ENCODE measurements at places on chromosomes 1 and 21.

GRCh38 chr1:158506369-158506987, 34.5 kb downstream of the OR10R2 start:
- peak; percentile 60 for DNase-seq

GRCh38 chr1:38038861-38039260, 7.7 kb downstream of the POU3F1 start:
- DNase-seq = no peak

GRCh38 chr1:209577346-209577745, 6.2 kb upstream of the CAMK1G start:
- DNase-seq = no peak

- no peak for DNase-seq
Measured at GRCh38 chr1:209586221-209586740, 2.8 kb downstream of the CAMK1G start.

- no peak for DNase-seq
Measured at GRCh38 chr1:77048615-77049005, 170.6 kb downstream of the PIGK start.

DNA sequence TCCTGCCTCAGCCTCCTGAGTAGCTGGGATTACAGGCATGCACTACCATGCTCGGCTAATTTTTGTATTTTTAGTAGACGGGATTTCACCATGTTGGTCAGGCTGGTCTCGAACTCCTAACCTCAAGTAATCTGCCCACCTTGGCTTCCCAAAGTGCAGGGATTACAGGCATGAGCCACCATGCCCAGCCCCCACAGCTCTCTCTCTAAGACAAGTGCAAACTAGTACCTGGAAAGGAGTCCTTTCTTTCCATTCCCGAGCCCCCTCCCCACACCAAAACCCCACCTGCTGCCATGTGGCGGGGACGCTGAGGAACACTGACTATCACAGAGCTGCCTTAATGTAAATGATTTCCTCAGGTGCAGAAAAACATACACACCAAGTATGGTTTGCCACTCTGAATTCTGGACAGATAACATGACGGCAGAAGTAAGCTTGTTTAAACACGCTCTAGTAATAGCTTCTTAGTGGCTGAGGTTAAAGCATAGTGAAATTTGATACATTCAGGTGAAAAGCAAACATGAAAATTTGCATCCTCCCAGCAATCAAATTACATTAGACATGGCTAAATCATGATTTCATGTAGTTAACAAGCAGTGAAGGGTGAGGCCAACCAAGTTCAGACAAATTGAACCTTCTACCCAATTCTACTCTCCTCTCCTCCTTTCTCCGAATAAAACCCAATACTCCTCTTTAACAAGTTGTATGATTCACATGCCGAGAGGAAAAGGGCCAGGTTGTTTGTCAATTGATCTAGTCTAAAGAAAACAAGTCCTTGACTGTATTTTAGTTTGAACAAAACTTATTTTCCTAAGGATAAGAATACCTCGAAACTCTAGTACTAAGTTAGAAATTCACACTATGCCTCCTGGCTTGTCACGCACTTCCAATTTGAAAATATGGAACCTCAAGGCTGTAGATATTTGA, 19.8 kb downstream of the ERRFI1 start:
- DNase-seq = no peak

- peak; percentile 79 for DNase-seq
Measured at GRCh38 chr1:219373616-219373935, 199.9 kb downstream of the LYPLAL1 start.

DNA sequence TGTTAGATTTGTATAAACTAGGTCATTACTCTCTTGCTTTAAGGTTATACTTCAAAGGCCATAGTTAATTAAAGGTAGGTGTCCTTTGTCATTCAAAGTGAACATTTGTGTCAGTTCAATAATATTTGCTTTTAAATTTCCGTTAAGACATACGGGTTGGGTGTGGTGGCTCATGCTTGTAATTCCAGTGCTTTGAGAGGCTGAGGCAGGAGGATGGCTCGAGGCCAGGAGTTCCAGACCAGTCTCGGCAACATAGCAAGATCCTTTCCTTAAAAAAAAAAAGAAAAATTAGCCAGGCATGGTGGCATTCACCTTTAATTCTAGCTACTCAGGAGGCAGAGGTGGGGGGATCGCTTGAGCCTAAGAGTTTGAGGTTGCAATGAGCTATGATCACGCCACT, 80.4 kb downstream of the KIF26B start:
- DNase-seq = no peak

- DNase-seq = no peak
Measured at GRCh38 chr21:33395891-33396331, 7.3 kb upstream of the IFNGR2 start.

DNA sequence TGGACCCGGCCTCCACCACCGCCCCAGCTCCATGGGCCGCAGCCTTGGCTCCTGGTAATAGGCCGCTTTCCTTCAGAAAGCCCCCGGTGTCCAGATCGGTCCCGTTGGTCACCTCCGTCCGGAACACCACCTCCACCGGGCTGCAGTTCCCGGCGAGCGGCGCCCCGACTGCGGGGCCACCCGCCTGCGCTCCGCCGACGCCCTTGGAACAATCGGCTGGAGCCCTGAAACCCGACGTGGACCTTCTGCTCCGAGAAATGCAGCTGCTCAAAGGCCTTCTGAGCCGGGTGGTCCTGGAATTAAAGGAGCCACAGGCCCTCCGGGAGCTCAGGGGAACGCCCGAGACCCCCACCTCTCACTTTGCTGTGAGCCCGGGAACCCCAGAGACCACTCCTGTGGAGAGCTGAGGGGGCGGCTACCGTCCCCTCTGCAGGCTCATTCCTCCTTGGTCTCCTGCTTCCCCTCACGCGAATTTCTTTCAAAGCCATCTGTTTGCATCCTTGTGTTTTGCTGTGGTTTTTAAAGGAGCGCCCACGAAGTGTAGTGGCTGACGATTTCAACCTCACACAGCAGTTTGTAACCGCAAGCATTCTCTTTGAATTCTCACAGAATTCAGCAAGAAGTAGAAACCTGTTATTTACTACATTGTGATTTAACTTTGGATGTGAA, 6.0 kb downstream of the FCRLB start:
- DNase-seq = no peak

DNA sequence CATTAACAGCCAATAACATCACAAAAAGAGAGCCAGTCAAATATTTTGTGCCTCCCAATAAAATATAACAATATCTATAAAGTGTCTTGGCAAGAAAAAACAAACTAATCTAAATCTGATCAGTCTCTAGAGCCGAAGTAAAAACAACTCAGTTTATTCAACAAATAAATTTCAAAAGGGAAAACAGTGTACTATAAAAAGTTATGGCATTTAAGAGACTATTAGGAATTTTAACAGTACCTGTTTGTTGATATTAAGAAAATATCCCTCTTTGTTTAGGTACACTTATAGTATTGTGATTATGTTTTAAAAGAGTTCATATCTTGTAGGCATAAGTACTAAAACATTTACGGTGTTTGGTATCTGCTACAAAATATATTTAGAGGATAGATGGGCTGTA, 36.6 kb upstream of the C1orf53 start:
- no peak for DNase-seq

DNA sequence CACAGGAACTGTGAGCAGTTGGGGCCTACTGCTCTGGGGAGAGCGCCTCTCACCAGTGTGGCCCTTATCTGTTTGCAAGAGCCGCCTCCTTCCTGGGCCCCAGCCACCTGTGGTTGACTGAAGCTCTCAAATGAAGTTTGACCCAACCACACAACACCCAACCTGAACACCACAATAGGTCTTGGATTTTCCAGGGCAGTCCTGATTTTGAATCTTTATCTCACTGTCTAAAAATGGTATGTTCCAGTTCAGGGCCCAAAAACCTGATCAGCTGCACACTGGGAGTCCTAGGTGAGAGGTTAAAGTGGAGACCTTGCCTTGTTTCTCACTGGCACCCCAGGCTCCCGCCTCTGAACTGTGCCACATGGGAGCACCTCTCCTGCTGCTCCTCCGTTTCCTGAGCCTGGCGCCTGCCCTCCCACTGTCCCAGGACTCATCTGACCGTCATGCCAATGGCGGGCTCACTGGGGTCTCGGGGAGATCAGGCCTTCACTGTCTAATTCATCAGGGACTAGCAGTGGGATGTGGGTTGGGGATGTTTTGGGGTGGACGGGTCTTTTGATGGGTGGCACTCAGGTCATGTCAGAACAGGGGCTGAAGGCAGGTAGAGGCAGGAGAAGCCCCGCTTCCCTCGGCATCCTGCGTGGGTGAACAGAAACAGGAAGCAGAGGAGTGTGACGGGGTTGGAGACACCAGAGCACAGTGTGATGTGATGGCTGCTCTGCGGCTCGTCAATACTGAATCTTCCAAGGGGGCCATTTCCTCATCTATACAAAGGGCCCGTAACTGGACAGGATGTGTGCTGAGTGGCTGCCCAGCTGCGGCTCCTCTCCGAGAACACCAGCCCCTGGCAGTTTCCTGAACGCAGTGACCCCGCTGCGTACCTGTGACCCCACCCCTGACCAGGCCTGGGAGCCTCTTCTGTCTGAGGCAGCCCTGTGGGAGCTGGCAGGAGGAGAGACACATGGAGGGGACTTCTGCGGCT, 59.6 kb upstream of the ITPKB start:
- no peak for DNase-seq

DNA sequence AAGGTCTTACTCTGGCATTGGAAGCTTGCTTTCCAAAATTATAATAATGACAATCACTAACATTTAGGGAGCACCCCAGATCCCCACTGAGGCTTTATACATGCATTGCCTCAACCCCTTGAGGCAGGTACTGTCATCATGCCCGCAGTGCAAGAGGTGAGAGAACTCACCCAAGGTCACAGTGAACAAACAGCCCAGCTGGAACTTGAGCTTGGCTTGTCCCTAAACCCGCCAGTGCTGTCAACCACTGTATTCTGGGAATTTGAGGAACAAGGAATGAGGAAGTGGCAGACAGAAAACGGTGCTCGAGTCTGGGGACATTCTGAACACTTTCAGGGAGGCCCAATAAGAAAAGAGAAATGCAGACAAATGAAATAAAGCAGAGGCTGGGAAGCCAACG, 34.6 kb upstream of the TLR5 start:
- no peak for DNase-seq

- DNase-seq = no peak
Measured at GRCh38 chr1:48051466-48052126, 54.4 kb upstream of the TRABD2B start.

DNA sequence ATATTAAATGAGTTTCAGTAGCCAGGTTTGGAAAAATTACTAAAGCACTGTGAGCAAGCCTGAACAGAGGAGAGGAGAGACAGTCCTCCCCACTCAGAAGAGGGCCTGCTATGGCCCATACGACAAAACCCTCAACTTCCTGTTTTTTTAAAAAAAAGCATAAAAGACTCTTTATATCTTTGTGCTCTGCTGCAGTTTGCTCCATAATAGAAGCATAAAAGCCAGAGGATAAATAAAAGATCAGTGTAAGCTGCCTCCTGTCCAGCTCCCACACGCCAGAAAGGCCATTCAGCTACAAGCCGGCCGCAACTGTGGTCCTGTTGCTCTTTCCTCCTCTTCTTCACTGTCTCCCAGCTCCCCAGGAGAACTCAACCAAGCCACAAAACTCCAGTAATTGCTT, 37.8 kb downstream of the NID1 start:
- no peak for DNase-seq

DNA sequence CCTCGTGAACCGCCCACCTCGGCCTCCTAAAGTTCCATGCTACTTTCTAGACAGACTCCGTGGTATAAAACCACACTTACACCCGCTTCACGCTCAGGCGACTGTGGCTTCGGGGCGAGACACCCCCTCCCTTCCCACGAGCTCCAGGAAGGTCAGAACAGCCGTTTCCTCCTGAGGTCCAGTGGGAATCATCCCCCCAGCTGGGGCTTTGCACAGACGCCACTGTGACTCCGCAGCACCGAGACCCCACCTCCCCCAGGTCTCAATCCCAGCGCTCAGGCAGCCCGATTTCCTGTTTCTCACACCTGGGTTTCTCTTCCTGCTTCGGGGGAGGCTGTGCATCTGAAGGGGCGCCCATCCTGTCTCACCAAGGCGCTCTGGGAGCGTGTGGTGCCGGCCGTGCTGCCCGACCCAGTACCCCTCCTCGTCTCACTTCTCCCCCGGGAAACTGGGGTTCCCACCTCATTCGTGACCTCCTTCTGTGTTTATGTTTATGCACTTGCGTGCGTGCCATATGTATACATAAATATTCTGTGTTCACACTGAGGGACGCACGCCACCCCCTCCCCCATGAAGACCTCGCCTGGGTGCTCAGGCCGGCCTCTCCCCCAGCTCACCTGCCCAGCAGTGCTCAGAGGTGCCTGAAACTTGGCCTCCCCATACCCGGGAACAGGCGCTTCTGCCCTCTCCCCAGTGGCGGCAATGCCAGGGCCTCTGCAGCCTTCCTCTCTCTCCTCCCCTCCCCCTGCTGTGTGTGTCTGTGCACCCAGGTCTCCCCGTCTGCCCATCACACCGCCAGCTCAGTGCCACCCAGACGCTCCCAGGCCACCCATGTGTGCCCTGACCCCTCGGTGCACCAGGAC, 14.6 kb downstream of the SLC35E2B start:
- DNase-seq = no peak

DNA sequence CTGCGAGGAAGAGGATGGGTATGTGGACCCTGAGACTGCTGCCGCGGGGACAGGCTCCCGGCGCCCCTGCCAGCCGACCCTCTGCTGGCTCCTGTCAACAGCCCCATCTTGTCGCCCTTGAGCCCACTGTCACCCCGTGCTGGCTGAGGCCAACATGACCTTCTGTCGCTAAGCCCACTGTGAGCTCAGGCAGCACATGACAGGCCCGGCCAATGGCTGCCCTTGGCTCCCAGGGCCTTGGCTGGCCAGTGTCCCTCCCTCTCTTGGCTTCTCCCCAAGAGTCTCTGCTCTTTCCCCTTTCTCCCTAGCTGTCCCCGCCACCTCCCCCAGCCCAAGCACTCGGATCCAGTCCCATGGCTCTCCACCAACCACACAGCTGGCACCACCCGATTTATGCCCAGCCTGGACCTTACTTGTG, 3.5 kb downstream of the PEX10 start:
- no peak for DNase-seq

DNA sequence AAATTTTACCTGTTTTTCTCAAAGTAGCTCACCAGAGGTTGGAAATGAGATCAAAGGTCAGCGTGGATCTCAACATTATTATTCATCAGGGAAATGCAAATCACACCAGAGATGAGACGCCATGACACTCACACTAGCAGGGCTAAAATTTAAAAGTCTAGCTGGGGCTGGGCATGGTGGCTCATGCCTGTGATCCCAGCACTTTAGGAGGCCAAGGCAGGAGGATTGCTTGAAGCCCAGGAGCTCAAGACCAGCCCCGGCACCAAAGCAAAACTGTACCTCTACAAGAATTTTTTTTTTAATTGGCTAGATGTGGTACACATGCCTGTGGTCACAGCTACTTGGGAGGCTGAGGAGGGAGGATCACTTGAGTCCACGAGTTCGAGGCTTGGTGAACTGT, 41.4 kb upstream of the PCBP3 start:
- DNase-seq = no peak

DNA sequence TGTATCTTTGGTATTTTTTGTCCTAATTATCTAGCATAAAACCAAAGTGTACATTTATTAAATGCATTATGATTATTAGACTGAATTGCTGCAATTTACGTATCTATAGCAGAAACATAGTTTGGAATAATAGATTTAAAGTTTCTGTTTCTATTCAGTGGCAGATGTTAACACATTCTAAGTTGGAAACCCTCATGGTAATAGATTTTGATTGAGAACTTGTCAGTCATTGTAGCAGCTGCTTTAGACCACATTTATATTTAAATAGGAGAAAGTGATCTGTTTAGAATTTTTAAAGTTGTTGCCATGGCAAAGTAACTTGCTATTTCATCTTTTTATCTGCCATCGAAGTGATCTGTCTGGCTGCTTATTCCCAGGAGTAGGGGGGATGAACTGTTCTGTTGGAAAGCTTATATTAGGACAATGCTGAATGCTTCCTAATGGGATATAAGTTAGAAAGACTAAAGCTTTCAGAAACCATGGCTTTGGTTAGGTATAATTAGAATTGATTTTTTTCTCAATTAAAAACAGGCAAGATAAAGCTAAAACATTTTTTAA, 61.6 kb downstream of the HS2ST1 start:
- DNase-seq = peak; percentile 55
